ENCODE measurements at places on chromosomes 2 and 18. TPM values are rescaled to one million over a fixed set of nuclear protein-coding genes. Genes with fewer than 3 reads are reported as not detected.
A peak's percentile ranks its signal among the peaks of the same experiment; 100 is the strongest.

Gene SMAD7
- 51.7 TPM for total RNA-seq

DNA sequence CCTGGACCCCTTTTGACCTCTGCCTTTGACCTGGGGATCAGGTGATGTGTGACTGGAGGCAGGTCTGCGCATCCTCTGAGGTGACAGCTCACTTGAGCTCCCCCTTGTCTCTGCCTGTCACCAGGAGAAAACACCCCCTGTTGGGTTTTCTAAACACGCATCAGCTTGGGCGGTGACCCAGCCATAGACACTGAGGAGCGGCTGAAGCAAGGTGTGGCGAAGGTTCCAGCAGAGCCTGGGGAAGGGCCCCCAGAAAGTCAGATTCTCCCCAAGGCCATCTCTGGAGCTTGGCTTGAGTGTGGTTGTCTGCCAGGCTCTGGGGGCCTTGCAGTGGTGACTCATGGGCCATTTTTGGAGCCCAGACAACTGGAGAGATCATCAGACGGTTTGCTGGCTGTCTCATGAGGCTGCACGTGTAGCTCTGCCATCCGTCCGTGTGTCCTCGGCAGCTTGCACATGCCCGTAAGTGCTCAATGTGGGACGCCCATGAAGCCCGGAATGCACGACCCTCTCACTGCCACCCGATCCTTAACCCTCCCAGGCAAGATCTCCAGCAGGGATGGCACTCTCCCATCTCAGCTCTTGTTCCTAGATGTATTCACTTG lies 29.4 kb downstream of the SIX3 start:
- no peak overlapping the region for H3K27ac ChIP-seq
- no peaks in the 10 kb centered on the region for H3K4me1 ChIP-seq
- DNase-seq: no peak
- H3K4me3 ChIP-seq: no peak overlapping the region
- no peaks in the 10 kb centered on the region for H3K36me3 ChIP-seq

DNA sequence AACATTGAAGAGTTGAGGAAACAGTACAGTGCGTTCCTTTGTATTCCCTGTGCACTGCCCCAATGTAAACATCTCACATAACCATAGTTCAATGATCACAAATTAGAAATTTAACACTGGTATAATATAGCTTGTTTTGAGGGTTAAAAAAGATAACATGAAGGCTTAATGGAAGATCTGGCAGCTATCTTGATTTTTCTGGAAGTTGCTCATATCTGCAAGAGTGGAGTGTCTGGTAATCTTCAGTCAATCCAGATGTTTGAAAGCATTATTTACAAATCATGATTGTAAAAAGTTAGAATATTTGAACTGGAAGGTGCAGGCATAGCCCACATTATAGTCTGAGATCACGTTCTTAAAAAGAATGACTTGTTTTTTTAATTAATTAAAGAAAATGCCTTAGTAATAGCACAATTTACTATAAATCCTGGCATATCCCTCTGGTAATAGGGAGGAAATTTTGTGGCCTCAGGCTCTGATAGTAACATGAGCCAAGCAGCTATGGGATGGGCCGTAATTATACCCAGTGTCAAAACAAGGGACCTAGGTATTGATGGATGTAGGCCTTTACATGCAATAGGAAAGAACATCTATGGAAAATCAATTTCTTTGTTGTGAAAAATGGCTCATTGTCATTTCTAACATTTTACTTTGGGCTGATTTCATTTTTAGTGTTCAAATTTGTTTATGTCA lies 418.0 kb downstream of the THSD7B start:
- peaks cover 8% of the 10 kb centered on the region for H3K4me1 ChIP-seq
- no peaks in the 10 kb centered on the region for H3K27me3 ChIP-seq
- H3K36me3 ChIP-seq: no peaks in the 10 kb centered on the region
- no peak overlapping the region for H3K27ac ChIP-seq

- no peak for DNase-seq
- no peaks in the 10 kb centered on the region for H3K4me1 ChIP-seq
- 0 out of 2 replicates have a peak, but pooled peaks cover 8% of the 10 kb centered on the region for H3K27me3 ChIP-seq
- H3K27ac ChIP-seq: no peak overlapping the region
Measured at GRCh38 chr2:19848952-19849351, 52.8 kb downstream of the TTC32 start.

DNA sequence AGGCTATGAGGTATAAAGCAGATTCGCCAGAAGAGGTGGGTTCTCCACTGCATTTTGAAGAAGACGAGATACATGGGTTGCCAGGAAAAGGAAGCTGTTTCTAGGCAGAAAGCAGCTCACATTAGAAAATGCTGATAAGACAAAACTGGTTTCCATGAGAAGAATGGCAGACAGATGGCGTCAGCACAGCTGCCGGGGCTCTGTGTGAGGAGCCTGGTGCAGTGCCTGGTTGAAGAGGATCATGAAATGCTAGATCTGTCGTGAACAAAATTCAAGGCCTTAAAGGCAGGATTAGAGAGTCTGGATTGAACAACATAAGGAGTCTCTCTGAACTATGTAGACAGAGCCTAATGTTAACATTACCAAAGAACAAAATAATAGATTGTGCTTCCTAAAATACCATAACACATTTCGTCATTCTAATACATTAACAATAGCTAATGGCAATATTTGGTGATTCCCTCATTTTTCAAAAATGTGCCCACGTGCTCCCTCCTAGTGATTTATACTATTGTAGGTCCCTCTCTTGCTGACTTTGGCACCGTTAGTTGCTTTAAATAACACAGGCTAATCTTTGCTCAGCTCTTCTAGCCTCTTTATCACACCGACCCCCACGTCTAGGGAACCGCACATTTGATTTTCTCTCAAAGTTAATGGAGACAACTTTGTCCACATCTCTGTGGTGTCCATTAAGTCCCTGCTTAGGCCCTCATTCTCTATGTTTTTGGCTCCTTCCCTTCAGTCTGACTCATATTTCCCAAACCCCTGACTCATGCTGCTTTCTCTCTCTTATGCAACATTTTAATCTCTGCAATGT lies 38.2 kb downstream of the EFEMP1 start:
- H3K27ac ChIP-seq: peak overlapping the region; percentile 92
- peaks cover 41% of the 10 kb centered on the region for H3K36me3 ChIP-seq
- peak; percentile 90 for DNase-seq
- H3K27me3 ChIP-seq: no peaks in the 10 kb centered on the region

DNA sequence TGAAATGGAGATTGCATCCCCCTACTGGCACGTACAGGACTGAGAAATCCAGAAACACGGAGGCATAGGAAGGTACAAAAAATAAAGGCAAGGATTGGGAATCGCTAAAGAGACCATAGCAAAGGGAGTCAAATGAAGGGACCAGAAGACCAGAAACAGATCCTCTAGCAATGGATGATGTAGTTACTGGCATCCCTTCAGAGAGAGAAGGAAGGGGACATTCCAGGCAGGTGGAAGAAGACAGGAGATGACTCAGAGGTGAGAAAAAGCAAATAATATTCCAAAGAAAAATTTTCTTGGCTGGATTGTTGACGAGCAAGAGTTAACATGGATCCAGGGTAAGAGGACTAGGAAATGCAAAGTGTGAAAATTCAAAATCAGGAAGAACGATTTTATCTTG lies 78.4 kb upstream of the FZD7 start:
- no peak for DNase-seq
- no peaks in the 10 kb centered on the region for H3K36me3 ChIP-seq
- no peak overlapping the region for H3K27ac ChIP-seq
- peaks cover 14% of the 10 kb centered on the region for H3K27me3 ChIP-seq

Gene CFC1
- not detected for total RNA-seq

GRCh38 chr2:227442639-227443038 lies 29.3 kb upstream of the AGFG1 start:
- no peaks in the 10 kb centered on the region for H3K27me3 ChIP-seq
- peaks cover 8% of the 10 kb centered on the region for H3K4me1 ChIP-seq
- H3K4me3 ChIP-seq: no peak overlapping the region

GRCh38 chr2:148058641-148059040 lies 37.8 kb downstream of the MBD5 start:
- no peaks in the 10 kb centered on the region for H3K27me3 ChIP-seq
- no peak overlapping the region for H3K4me3 ChIP-seq
- H3K4me1 ChIP-seq: peaks cover 12% of the 10 kb centered on the region
- DNase-seq: peak; percentile 47
- H3K36me3 ChIP-seq: no peaks in the 10 kb centered on the region

DNA sequence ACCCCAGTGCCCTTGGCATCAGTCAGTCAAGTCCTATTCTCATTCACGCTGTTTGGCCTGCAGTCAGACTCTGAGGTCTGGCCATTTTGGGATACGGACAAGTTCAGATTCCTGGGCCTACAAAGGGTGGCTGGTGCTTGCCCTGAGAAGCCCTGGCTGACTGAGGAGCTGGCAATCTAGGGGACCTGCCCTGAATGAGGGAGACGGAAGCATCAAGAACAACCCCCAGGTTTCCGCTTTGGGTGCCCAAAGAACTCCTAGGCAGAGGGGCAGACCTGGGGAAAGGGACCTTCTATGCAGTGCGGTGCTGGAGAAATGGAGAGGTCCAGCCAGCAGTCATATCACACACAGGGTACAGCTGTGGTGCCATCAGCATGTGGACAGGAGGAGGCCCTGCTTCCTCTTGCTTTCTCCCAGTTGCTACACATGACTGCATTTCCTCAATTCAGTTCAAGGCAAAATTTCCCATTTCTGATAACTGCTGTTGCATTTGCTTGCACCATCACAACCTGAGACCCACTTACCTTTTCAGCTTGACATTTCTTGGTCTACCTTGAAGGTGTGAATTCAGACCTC lies 70.9 kb upstream of the LGALSL start:
- no peak overlapping the region for H3K27ac ChIP-seq
- H3K4me1 ChIP-seq: no peaks in the 10 kb centered on the region
- no peaks in the 10 kb centered on the region for H3K36me3 ChIP-seq
- H3K27me3 ChIP-seq: peaks cover 26% of the 10 kb centered on the region
- H3K4me3 ChIP-seq: no peak overlapping the region

GRCh38 chr2:69774984-69775982 lies 33.3 kb downstream of the ANXA4 start:
- no peak overlapping the region for H3K27ac ChIP-seq
- H3K36me3 ChIP-seq: no peaks in the 10 kb centered on the region
- no peaks in the 10 kb centered on the region for H3K27me3 ChIP-seq
- H3K4me3 ChIP-seq: no peak overlapping the region

- DNase-seq: no peak
- no peaks in the 10 kb centered on the region for H3K4me1 ChIP-seq
Measured at GRCh38 chr2:224180810-224181209, 141.7 kb upstream of the SERPINE2 start.

DNA sequence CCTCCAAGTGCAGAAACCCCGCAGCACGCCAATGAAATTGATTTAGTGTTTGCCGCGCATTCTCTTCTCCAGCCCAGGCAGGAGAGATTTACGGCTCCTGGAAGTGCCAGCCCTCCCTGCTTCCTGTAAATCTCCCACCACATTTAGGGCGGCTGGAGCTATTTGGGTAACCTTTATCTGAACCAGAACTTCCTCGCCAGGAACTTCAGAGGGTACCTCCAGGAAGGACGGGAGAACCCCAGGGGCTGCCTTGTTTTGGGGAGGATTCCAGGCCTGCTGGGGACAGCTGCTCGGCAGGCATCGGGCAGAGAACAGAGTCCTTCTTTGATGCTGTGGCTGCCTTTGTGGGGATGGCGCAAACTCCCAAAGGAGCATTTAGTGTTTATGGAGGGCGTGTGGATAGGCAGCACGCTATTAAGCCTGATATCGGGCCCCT lies 122.0 kb upstream of the MYCN start:
- no peaks in the 10 kb centered on the region for H3K36me3 ChIP-seq
- H3K4me3 ChIP-seq: no peak overlapping the region
- no peak overlapping the region for H3K27ac ChIP-seq
- no peaks in the 10 kb centered on the region for H3K4me1 ChIP-seq

DNA sequence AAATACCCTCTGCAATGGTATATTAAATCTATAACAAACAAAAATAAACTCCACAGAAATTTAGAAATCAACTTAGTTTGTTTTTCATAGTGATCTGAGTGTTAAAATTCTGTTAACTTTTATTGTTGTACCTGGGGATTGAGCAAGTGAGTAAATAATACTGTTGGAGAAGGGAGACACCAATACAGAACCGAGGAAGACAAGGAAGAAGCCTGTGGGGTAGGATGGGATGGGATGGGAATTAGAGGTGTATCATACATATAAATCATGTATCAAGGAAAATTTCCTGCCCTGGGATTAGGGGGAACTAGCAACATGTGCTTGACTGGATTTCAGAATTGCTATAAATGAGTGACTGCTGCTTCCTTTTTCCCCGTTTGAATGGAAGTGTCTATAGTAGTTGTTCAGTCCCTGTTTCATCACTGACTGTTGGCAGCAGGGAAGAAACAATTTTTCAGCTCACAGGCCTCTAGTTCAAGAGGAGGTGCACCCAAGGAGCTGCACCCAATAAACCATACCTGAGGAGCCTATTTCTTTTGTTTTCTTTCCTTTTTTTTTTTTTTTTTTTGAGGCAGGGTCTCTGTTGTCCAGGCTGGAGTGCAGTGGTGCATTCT lies 53.1 kb downstream of the SP110 start:
- H3K36me3 ChIP-seq: no peaks in the 10 kb centered on the region
- no peaks in the 10 kb centered on the region for H3K4me1 ChIP-seq
- no peak for DNase-seq
- H3K27ac ChIP-seq: no peak overlapping the region

DNA sequence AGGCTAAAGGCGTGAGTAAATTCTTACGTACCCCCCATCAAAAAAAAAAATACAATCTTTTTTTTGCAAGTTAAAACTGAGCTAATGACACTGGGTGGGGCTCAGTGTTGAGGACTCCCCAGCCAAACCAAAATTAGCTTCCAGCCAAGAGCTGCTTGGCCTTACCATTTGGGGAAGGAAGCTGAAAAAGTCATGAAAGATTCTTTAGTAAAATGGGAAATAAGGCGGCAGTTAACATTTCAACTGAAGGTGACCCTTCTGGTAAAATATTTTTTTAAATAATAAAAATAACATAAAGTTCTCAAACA lies 16.4 kb downstream of the SMAD7 start:
- H3K36me3 ChIP-seq: peaks cover 4% of the 10 kb centered on the region
- no peaks in the 10 kb centered on the region for H3K27me3 ChIP-seq
- peaks cover 88% of the 10 kb centered on the region for H3K4me1 ChIP-seq
- H3K27ac ChIP-seq: peak overlapping the region; percentile 87
- peak; percentile 47 for DNase-seq

GRCh38 chr2:196101325-196101991 lies 32.8 kb upstream of the DNAH7 start:
- peaks cover 18% of the 10 kb centered on the region for H3K4me1 ChIP-seq
- H3K4me3 ChIP-seq: no peak overlapping the region
- peak; percentile 61 for DNase-seq
- H3K36me3 ChIP-seq: no peaks in the 10 kb centered on the region

- peak overlapping the region; percentile 76 for H3K4me3 ChIP-seq
- DNase-seq: peak; percentile 75
- no peaks in the 10 kb centered on the region for H3K36me3 ChIP-seq
- no peaks in the 10 kb centered on the region for H3K27me3 ChIP-seq
- peak overlapping the region; percentile 17 for H3K27ac ChIP-seq
Measured at GRCh38 chr2:96815326-96816126, 542 bp upstream of the CNNM3 start.

GRCh38 chr2:102425441-102426132 lies 2.6 kb downstream of the IL18RAP start:
- DNase-seq: no peak
- no peaks in the 10 kb centered on the region for H3K36me3 ChIP-seq
- no peaks in the 10 kb centered on the region for H3K4me1 ChIP-seq
- H3K4me3 ChIP-seq: no peak overlapping the region
- no peak overlapping the region for H3K27ac ChIP-seq

Gene FNDC4
- total RNA-seq: 24.2 TPM

Gene PROC
- not detected for total RNA-seq

Gene ASPRV1
- under 0.01 TPM for total RNA-seq
